EL (cell line): ENCODE measurements at places on chromosomes 4 and X.

DNA sequence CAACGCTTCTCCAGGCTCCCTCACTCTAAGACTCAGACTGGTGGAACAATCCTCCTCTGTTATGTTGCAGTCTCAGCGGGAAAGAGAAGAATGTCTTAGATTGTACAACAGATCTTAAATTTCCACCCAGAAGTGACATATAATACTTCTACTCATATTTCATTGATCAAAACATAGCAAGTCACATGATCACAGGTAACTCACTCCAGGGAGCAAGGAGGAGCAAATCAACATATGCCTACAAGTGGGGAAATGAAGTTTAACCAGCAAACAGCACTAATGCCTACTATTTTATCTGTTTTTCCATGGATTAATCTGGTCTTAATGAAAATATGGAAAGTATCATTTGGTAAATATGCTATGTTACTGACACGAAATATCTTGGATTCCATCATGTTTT lies 819.8 kb downstream of the CCSER1 start:
- DNase-seq = no peak

GRCh38 chrX:116757491-116757890 lies 294.7 kb upstream of the CT83 start:
- DNase-seq = no peak

DNA sequence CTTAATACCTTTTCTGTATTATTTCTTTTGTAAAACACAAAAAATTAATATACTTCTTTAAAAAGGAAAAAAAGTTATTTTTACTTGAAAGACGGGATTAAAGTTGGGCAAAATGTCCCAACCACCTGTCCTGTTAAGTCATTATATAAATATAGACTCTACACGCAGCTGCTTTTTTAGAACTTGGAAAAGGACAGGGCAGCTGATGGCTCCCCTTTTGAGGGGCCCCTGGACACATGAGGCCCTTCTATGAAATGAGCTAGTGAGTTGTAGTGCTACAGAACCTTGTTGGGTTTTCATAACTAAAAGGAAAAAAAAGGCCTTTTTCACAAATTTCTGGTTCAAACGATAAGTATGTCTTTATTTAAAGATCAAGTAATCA lies 600 bp upstream of the BEX2 start:
- DNase-seq = no peak

DNA sequence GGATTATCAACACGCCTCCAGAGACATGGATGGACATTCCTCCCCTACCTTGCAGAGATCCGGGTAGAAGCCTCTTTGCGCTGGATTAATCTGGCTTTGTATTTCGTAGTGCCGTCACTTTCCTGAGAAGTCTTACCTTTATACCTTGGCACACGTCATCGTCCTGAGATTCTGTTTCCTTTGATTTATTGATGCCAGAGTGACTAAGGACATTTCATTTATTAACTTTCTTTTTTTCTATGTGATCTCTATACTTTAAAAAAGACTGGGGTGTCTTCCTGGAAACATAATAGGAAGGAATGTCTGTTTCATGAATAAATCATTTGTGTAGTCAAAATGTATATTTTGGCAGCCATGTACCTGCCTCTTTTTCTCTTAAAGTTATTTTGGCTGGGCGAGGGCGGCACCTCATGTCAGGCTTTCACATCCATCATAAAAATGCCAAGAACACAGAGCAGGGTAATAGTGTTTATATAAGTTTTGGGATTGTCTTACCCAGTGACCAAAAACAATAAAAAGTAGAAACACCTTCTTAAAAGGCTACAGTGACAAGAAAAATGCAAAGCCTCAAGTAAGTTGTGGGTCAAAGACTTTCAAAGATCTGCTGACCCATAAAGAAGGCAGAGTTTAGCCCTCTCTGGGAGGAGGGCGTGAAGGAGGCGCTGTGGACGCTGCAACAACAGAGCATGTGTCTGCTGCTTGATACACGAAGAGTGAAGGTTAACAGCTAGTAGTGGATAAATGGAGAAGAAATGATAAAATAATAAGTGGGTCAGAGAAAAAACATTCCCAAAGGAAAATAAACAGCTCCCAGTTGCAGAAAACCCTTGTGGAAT lies 124.4 kb downstream of the SHROOM3 start:
- DNase-seq = no peak

GRCh38 chr4:105194328-105195231 lies 47.9 kb downstream of the TET2 start:
- DNase-seq = peak; percentile 67
